ENCODE measurements at places on chromosomes 16 and 17.

DNA sequence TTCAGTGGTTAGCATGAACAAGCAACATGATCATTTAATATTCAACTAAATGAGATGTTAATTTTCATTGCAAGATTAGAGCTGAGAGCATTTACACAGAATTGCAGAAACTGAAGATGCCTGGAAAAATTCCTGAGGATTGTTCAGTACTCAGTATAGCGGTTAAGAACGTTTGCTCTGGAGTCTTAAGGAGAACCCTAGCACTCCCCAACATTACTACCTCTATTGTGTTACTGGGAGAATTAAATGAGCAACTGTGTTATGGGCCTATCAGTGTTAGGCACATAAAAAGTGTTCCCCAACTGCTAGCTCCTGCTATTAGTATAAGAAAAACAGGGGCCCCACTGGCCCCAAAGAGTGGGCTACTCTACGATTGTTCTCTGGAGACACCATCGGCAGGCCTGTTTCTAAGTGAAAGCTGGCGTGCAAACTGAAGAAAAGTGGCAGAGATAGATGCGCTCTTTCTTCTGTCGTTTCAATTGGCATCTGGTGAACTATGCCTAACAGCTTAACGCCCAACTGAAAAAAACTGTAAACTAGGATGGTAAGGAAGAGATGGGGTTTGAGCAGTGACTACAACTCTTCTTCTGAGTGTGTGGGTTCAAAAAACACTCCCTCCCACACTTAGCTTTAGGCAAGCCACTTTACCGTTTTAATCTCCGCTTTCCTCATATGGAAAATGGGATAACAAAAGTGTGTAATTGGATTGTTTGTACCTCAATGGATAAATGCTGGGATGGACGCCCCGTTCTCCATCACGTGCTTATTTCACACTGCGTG, 1.3 kb downstream of the CDR2 start:
- no peak for DNase-seq

DNA sequence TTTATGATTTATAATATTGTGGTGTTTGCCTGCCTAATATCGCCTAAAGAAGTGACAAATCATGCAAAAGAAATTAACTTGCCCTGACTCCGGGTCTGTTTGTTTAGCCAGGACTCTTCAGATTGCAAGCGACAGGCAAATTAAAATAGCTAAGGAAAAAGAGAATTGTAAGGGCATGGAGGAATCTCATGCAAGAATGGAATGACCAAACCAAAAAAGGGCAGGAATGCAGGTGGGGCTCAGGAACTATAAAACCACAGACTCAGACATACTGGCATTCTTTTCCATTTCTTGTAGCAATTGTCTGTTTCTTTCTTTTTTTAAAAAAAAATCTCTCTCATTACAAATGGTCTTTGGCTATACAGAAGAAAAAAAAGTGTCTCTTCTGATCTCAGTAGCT, 188.1 kb upstream of the XYLT1 start:
- DNase-seq, result no peak

DNA sequence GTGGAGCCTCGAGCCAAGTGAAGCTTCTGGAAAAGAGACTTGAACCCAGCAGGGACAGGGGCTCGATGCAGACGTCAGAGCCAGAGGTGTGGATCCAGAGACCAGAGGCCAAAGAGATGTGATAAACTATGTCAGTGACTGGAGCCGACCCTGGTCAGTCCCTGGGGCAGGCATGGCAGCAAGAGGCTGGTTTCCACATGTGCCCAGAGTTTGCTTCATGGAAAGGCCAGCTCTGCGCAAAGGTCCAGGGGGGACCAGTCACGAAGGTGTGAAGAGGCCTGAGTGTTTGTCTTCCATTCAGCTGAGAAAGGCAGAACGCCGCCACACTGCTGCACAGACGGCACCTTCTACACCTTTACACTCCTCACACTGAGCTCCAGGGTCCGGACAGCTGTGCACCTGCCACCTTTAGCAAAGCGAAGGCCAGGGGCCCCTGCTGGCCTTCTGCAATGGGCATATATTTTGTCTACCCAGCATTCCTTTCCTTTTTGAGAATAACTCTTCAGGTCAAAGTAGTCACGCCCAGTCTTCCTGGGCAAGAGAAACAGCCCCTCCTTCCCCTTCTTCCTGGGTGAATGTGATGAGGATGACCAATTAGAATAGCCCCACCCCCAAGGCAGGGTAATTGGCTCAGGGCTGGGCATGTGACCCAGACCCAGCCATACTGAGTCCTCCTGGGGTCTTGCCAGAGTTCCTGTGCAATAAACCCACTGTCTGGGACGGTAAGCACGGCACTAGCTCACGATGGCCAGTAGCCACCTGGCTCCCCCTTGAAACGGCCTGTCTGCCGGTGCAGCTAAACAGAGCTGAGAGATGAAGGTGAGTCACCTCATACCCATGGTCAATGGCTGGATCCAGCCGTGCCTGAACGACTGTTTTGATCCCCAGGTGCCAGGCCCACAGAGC, 2.3 kb upstream of the RPH3AL start:
- no peak for DNase-seq

DNA sequence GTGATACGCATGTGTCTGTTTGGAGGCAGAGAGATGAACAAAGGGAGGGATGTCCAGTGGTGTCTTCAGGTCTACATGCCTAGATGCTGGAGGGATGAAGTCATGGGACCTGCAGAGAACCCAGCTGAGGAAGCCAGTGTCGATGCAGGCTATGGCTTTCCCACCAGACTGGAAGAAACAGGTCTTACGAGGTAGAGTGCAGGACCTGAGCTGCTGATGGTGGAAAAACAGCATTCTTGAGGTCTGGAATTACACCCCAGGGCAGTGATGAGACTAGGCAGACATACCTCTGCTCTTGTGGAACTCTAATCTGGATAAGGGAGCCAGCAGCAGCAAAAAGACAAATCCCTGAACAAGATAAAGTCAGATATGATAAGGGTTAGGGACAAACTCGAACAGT, 37.4 kb downstream of the ARSG start:
- no peak for DNase-seq

- DNase-seq, result no peak
These were observed 46.6 kb upstream of the WSB1 start for GRCh38 chr17:27247071-27247957.

DNA sequence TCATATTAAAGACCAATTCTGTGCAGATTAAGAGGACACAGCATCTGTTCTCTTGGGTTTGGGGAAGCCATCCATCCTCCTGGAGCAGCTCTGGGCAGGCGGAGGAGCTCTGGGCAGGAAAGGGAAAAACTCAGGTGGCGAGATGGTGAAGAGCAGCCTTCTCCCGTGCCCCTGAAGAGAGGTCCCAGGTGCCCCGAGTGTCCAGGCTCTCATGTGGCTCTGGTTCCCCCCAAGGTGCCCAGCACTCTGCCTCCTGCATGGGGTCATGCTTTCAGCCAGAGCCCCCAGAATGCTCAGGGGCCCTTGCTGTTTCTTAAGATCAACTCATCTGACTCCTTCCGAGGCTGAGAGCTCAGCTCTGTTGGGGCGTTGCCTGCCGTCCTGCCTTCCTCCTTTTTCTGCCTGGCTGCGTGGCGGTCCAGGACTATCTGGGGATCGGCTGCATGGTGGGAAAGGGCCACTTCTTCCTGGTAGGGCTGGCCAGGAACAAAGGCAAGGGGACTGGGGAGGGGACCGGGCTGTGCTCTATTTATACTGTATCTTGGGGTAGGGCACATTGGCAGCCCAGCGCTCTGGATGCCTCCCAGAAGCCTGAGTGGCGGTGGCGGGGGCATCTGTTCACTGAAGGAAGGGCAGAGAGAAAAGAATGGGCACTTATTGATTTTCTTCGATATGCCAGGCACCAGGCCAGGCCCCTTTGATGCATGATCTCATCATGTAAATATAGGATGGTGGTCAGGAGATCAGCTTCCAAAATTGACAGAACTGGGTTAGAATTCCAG, 103.2 kb upstream of the SDK2 start:
- DNase-seq, result no peak

DNA sequence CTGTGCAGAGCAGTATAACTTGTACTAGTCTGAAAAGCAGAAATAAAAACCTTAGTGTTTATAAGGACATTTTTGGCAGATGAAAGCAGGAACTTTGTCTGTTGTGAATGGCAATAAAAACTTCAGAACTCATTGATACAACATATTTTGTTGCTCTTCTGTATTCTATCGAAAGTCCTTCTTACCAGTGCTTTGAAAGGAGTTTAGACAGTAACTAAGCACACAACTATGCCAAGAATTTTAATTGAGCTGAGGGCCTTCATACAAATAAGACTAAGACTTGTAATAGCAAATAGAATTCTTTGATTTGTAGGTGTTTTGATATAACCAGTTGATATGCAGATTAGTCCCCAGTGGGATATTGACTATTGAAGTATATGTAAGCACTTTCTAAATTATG, 308.4 kb downstream of the ZFHX3 start:
- no peak for DNase-seq

GRCh38 chr16:24838554-24839266, 7.1 kb upstream of the SLC5A11 start:
- DNase-seq, result no peak

DNA sequence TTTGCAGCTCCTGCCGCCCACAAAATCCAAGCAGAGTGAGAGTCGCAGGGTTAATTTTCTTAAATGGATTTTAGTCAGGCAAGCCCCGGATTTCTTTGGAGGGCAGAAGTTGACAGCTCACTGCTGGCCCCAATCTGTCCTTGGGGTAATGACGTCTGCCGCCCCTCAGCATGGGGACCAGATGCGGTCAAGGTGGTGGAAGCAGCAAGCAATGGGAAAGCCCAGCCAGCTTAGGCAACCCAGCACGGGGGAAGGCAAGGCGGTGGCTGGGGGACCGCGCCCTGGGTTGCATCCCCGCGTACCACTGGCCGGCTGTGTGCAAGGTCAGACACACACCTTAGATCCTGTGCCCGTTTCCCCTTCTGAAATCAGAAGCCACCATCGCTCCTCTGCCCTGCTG, 321.7 kb downstream of the C16orf95 start:
- no peak for DNase-seq

GRCh38 chr16:58284031-58284430, 10.8 kb downstream of the PRSS54 start:
- DNase-seq, result no peak

DNA sequence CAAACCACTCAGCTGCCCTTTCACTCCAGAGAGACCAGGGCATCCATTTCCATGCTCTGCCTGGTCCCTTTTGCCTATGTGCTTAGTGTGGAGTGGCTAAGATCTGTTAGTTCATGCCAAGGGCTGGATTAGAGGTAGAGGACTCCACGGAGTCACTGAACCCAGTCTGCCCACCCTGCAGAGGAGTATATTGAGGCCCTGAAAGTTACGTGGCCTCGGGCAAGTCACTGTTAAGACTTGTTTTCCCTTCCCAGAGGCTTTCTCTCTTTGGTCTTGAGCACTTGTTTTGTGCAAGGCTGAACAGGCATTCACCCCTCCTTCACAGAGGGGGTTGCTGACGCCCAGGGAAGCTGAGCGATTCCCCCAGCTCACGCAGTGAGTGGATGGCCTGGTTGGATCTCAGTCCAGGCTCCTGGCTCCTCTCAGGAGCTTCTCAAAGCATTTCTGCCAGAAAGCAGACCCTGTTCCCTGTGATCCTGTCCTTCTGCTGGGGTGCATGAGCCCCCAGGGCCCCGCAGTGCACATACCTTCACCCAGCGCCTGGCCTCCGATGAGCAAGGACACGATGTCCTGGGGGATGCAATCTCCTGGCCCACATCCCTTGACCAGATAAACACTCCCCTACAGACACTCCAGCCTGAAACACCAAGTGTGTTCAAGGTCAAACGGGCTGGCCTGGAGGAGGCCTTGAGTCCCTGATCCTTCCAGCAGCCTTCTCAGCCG, 153.4 kb upstream of the GSE1 start:
- no peak for DNase-seq

GRCh38 chr16:15775209-15775608, 81.6 kb downstream of the MYH11 start:
- DNase-seq, result no peak

- DNase-seq, result peak; percentile 91
These were observed 11.3 kb downstream of the CA5A start for GRCh38 chr16:87924811-87925670.

GRCh38 chr17:14522795-14523387, 222.0 kb downstream of the HS3ST3B1 start:
- no peak for DNase-seq

DNA sequence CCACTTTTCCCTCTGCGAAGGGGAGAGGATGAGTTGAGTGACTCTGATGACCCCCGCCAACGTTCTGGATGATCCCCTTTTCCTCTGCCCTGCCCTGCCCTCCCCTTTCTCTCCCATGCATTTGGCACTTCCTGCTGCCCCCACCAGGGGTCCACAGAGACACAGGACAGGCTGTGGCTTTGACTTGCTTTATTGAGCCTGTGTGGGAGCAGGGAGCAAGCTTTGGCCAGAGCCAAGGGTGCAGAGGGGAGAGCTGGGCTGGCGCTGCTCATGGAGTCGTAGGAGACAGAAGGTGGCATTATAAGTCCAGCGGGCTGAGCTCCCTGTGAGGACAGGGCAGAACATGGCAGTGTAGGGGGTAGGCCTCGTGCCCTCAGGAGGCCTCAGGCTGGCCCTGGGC, 1.6 kb downstream of the PPY start:
- DNase-seq, result peak; percentile 6

GRCh38 chr17:27521281-27522027, 65.2 kb downstream of the KSR1 start:
- no peak for DNase-seq

- no peak for DNase-seq
These were observed 119.5 kb downstream of the SOX9 start for GRCh38 chr17:72240333-72240732.

- no peak for DNase-seq
These were observed 777.9 kb downstream of the KCNJ2 start for GRCh38 chr17:70947215-70947614.

DNA sequence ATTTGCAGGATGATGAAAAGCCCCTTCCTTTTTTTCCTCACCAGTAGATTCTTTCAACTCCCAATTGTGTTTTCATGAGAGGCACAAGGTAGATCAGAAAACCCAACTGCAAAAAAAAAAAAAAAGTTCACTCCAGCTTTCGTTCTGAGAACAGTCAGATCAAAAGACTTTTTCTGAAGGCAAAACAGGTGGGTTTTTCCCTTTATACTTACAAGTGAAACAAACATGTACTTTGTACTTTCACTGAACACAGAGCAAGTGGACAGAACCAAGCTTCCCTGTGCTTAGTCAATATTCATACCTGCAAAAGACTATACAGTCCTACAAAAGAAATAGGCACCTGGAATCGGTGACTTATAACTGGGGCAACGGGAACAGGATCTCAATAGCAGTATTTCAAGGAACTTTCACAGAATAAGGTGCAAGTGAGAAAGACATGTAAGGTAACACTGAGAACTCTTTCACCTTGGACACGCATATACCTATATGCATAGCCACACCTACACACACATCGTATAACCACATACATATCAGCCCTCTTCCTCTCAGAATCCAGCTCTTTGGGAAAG, 54.1 kb downstream of the TOX3 start:
- DNase-seq, result no peak

GRCh38 chr16:53100889-53101288, 46.1 kb downstream of the CHD9 start:
- DNase-seq, result no peak
